ENCODE measurements at places on chromosomes 5 and 9.

GRCh38 chr9:34633851-34634550 lies 3.6 kb downstream of the SIGMAR1 start:
- peak; percentile 51 for DNase-seq

DNA sequence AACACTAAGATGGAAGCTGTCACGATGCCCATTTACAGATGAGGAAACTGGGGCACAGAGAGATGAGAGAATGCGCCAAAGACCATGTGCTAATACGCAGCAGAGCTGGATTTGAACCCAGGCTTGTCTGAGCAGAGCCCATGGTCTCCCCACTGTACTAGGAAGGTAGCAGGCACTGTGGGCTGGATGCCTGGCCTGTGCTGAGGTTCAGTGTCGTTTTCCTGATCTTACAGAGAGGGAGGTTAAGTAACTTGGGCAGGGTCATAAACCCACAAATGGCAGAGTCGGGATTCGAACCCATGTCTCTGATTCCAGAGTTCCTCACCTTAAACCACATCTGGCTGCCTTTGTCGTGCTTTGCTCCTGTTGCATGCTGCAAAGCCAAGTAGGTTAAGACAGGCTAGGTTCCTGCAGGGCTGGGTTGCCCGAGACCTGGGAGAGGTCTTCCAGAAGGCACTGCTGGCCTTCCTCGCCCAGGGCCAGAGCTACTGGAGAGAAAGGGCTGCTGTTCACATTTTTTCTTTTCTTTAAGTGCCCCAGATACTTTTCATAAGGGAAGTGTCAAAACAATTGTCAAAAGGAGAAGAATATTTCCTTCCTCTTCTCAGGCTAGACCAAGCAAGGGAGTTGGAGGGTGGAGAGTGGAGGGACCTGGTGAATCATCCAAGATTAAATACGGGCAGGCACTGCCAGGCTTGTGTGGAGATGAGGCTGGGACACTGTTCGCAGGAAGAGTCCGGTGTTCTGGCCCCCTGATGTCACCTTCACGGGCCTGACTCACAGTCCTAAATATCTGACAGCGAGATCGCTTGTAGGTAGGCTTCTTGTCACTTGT lies 3.2 kb downstream of the NEK6 start:
- DNase-seq, result peak; percentile 88

GRCh38 chr5:150848271-150848670 lies 1.9 kb downstream of the IRGM start:
- DNase-seq, result no peak

GRCh38 chr5:38827525-38827924 lies 18.3 kb upstream of the OSMR start:
- no peak for DNase-seq

DNA sequence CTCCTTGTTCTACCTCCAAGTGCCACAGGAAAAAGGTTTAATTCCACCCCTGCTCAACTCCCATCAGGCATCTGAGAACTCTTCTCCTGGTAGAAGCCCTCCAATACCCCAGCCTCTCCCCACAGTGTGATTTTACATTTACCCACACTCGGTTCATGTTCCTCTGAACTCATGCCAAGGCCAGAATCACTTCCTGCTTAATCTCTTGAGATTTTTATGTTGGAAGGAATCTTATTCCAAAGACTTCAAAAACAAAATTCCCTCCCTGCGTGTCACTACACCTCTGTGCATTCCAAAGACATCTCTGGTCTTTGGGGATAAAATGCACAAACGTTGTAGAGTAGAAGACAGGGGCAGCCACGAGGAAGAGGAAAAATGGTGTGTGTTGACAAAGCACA lies 186.8 kb downstream of the ACTL7B start:
- DNase-seq, result no peak

GRCh38 chr5:36943584-36943983 lies 67.0 kb downstream of the NIPBL start:
- DNase-seq, result no peak

GRCh38 chr9:105173826-105174225 lies 70.6 kb upstream of the SLC44A1 start:
- DNase-seq, result no peak

GRCh38 chr9:36400332-36401163 lies 479 bp upstream of the RNF38 start:
- DNase-seq, result peak; percentile 71

- peak; percentile 80 for DNase-seq
These were observed 79.4 kb upstream of the SAP30L start for GRCh38 chr5:154366353-154366752.

DNA sequence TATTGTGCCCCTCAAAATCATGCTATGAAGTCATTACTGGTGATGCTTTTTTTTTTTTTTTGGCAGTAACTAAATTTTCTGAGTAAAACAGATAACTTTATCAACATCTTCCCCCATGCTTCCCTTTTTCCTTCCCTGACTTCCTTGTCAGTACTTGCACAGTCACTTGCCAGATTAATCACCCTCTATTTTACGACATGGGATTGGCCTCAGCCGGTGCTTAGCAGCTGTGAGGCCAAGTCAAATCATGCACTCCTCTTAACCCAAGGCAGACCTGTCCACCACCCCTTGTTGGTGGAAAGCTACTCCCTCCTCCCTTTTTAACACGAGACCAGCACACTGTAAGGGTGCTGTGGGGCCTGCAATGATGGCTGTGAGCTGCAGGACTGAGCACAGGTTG lies 118.0 kb upstream of the OTULINL start:
- DNase-seq, result peak; percentile 67

DNA sequence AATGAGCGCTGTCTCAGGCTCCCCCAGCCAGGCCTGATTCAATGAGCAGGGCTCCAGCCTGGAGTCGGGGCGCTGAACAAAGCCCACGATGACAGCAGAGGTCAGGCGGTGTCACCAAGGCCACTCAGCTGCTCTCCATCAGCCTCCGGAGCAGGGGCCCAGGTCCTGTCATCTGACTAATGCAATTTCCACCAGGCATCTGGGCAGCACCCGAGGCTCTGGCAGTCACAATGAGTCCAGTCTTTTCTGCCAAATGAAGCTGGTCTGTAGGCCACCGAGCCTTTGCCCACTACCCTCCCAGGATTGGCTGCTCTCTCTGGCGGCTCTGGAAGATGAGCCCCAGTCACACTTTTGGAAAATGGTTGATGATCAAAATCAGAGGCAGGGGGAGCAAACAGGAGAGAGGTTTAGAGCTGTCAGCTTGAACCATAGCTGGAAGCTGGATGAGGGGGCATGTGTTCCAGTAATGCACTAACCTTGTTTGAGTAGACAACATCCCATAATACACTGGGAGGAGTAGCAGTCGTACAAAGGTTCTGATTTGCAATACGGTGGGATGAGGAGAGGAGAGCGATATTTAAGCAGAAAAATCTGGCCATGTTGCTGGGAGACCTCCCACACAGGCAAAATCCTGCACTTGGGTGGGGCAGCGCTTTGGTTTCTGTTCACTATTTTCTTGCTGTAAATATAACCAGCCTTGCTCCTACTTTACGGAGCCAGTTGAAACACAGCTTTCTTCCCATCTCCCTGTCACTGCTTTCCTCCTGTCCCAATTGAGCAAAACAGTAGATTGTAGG lies 306.4 kb upstream of the PANK3 start:
- no peak for DNase-seq

- DNase-seq, result no peak
These were observed 100.3 kb downstream of the AOPEP start for GRCh38 chr9:94826644-94827410.

GRCh38 chr5:148910686-148911361 lies 84.4 kb downstream of the ADRB2 start:
- peak; percentile 98 for DNase-seq

DNA sequence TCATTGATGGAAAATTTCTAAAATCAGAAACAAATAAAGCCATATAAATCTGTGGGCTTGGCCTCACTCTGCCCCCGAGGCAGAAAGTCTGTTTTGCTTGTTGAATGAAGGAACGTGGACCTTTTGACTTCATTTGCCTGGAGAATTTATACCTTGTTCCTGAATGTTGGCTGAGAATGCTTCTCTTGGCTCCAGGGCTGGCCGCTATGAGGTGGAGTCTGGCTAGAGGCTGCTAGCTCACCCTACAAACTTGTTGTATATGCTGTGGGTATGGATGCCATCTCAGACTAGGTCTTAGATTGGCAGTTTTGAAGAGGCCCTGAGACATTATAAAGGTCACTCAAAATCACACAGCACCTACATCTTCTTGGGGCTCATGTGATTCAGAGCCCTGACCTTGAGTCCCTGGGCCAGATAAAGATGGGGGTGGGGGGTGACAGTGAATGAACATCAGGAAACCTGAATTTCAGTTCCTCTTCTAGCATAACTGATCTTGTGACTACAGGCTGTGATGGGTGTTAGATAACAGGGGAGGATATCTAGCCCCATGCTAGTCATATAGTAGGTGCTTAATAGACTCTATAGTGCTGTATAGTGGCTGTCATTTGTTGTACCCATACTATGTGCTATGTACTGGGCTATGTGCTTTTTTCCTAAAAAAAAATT lies 2.8 kb downstream of the GM2A start:
- DNase-seq, result no peak

- no peak for DNase-seq
These were observed 67.7 kb downstream of the ELOVL7 start for GRCh38 chr5:60776343-60776742.

GRCh38 chr5:120043431-120043830 lies 414.1 kb downstream of the FAM170A start:
- DNase-seq, result no peak

DNA sequence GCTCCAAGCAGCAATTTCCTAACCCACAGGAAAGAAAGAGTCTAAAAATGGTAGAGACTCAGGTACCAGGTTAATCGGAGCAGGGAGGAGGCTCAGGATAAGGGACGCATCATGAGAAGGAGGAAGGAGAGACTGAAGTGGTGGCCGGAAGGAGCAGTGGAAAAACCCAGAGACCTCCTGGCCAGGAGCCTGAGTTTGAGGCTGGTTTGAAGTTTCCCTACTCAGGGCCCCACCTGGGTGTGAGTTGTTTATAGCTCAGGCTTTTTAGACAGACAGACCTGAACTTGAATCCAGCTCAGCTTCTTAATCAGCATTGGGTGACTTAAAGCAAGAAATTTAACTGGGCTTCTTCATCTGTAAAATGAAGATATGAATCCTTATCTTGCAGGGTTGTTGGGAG lies 11.9 kb upstream of the AQP7 start:
- DNase-seq, result no peak

- DNase-seq, result peak; percentile 66
These were observed 47.1 kb upstream of the CTSL start for GRCh38 chr9:87678650-87679355.

- DNase-seq, result no peak
These were observed 57.0 kb downstream of the GOLM1 start for GRCh38 chr9:86042199-86042978.

- DNase-seq, result peak; percentile 94
These were observed 455.8 kb upstream of the PTGER4 start for GRCh38 chr5:40223884-40224402.

GRCh38 chr9:133609311-133610098 lies at the start of gene FAM163B:
FAM163B (minus strand) TSS chr9:133609389; CDS start chr9:133580223, 29,166 bp downstream.
- no peak for DNase-seq

- no peak for DNase-seq
These were observed 592.0 kb downstream of the BNC2 start for GRCh38 chr9:16278326-16278999.

DNA sequence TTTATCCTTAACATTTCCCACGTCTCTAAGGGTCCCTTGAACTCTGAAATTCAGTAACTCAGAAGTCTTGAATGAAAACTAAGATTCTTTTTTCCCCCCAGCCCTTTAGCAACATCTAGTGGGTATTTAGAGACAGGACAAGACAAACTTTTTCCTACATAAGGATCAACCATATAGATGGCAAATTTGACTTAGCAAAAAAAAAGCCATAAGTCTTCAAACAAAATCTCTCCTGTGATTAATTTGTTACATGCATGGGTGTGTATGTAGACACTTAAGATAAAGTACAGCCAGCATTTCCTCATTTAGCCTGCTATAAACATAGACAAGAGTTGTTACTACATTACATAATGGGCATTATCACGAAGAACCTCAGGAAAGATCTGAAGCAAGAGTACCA lies 29.1 kb upstream of the ANKRD31 start:
- DNase-seq, result peak; percentile 36

- DNase-seq, result no peak
These were observed 35.9 kb downstream of the SVEP1 start for GRCh38 chr9:110543631-110544051.

- DNase-seq, result no peak
These were observed 70.7 kb downstream of the NR2F1 start for GRCh38 chr5:93653716-93654115.

DNA sequence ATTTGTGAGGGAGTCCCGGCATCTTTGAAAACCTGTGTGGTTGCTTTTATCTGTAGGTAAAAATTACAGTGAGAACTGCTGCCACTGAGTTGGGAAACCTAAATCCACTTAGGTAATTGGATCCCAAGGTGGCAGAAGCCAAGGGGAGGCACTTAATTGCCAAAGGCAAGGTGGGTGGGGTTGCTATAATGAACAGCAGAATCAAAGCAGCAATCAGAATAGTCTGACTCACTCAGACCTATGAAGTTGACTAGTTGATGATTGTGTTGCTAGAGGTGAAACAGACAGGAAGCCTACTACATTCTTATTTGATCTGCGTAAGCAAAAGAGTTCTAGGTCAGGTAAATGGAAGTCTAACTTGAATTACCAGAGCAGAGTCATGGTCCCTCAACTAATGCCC lies 17.3 kb upstream of the BICD2 start:
- no peak for DNase-seq

DNA sequence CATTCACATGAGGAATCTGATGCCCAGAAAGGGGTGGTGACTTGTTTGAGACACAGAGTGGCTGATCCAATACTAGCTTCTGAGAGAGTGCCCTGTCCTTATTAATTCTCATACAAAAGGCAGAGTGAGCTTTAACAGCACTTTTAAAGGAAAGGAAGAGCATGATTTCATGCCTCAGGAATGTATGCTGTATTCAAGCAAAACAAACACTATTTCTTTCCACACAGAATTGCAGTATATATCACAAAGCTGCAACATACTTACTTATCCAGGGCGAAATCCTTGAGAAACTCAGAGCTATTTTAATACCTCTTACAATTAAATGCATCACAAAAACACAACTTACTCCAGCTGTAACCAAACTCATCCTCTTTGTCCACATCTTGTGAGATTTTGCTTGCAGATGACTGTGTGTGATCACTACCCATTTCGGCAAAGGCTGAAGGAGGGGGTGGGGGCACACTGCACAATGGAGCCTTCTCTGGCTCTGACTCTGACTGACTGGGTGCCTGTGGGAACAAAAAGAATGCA lies 139.8 kb downstream of the MPDZ start:
- peak; percentile 81 for DNase-seq

GRCh38 chr5:9212605-9213004 lies 333.3 kb downstream of the SEMA5A start:
- no peak for DNase-seq

DNA sequence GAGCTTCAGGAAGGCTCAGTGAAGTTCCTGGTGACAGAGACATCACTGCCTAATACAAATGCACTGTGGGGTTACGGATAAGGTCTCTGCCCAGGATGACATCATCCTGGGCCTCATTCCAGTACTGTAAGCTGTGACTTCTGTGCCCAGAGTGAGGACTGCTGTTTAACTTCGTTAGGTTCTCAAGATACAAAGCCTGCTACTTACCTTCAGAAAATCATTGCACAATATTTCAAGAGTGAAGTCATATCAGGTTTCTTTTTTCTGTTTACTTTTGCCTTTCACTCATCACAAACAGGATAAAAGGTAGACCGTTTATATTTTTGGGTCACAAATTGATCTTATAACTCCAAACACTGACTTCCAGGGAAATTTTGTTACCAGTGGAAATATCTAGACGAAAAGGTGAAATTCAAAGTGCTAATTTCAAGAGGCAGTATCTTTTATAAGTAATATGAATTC lies 241.2 kb downstream of the PIK3R1 start:
- DNase-seq, result peak; percentile 51

- DNase-seq, result no peak
These were observed 198.1 kb upstream of the TRPC7 start for GRCh38 chr5:136563489-136563888.

GRCh38 chr5:149552553-149553160 lies 1.4 kb upstream of the CSNK1A1 start:
- DNase-seq, result no peak

Data from A172 (cell line).